ENCODE measurements at places on chromosomes 3 and 15. TPM values are rescaled to one million over a fixed set of nuclear protein-coding genes. Genes with fewer than 3 reads are reported as not detected.

TMEM115 gene
- 69.0 TPM for total RNA-seq

CPA3 gene
- total RNA-seq: 1.3 TPM

DOCK3 gene
- total RNA-seq: 1.4 TPM

COL6A6 gene
- total RNA-seq: 0.10 TPM

RAF1 gene
- total RNA-seq: 122 TPM

CAMK1 gene
- total RNA-seq: 7.2 TPM

FAM3D gene
- not detected for total RNA-seq

OIP5 gene
- not detected for total RNA-seq

GLDN gene
- total RNA-seq: not detected

HIGD2B gene
- total RNA-seq: not detected

INKA1 gene
- 4.3 TPM for total RNA-seq

ACP3 gene
- total RNA-seq: 0.57 TPM

TBC1D21 gene
- not detected for total RNA-seq

MEIS2 gene
- 7.3 TPM for total RNA-seq

CHRNA3 gene
- total RNA-seq: not detected

LDHAL6B gene
- total RNA-seq: not detected

ZMYND10 gene
- 0.47 TPM for total RNA-seq

CHRNA7 gene
- 0.16 TPM for total RNA-seq

SMCO1 gene
- not detected for total RNA-seq

SYNPR gene
- not detected for total RNA-seq

NR2E3 gene
- total RNA-seq: not detected

DPPA2 gene
- total RNA-seq: not detected

LRRC3B gene
- total RNA-seq: not detected

GOLGA6L10 gene
- 0.16 TPM for total RNA-seq

CA12 gene
- total RNA-seq: 0.62 TPM

TNNC1 gene
- total RNA-seq: 3,730 TPM

PRSS50 gene
- 0.68 TPM for total RNA-seq

HRG gene
- total RNA-seq: not detected

SLC12A8 gene
- 12.2 TPM for total RNA-seq

TF gene
- total RNA-seq: under 0.01 TPM

LIPH gene
- total RNA-seq: not detected

ADAMTSL3 gene
- total RNA-seq: 0.05 TPM

CAND2 gene
- total RNA-seq: 54.0 TPM

AGBL1 gene
- total RNA-seq: 0.21 TPM

CFAP20DC gene
- total RNA-seq: 1.8 TPM

PARP15 gene
- 0.08 TPM for total RNA-seq

CKMT1B gene
- total RNA-seq: not detected

FYTTD1 gene
- total RNA-seq: 107 TPM

AMOTL2 gene
- total RNA-seq: 116 TPM

ROPN1B gene
- total RNA-seq: not detected

QTRT2 gene
- total RNA-seq: 8.0 TPM

COL7A1 gene
- 11.1 TPM for total RNA-seq

ZNF80 gene
- total RNA-seq: not detected

NPHP3 gene
- total RNA-seq: 24.3 TPM

MANF gene
- total RNA-seq: 129 TPM

PAQR5 gene
- total RNA-seq: 9.4 TPM

DGKG gene
- total RNA-seq: 4.3 TPM

MCF2L2 gene
- 0.64 TPM for total RNA-seq

ARHGAP11A gene
- 2.2 TPM for total RNA-seq

SCAANT1 gene
- not detected for total RNA-seq

Measured in myocyte (in vitro differentiated cells).